Stimulated activated CD4-positive, alpha-beta T cell treated with anti-CD3 and anti-CD28 coated beads, Interleukin-15, amount 100 ng/mL, for 24 hours (primary cell): ENCODE measurements at places on chromosomes 2 and 18.

DNA sequence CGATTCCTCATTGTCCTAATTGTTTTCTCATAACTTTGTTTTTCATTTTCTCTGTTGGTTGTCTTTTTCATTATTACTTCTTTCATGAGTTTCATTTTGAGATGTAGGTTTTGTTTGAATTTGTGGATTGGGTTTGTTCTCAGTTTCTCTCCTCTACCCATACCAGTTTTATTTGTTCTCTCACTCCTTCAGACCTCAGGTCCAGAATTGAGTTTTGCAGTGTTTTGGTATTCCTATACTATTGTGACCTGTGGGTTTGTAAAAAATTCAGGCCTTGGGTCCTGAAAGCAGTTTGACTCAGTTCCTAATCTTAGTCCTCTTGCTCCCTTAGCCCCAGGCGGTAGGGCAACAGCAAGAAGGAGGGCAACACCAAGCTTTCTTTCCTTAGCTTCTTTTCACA is 28.3 kb upstream of the UBE2E3 start:
- DNase-seq = no peak

- no peak for DNase-seq
Measured at GRCh38 chr18:6807515-6808257, 78.2 kb downstream of the ARHGAP28 start.

GRCh38 chr18:62870643-62871042 is 155.3 kb downstream of the PHLPP1 start:
- DNase-seq = no peak

- DNase-seq = no peak
Measured at GRCh38 chr2:11790228-11790627, 43.8 kb downstream of the LPIN1 start.

GRCh38 chr2:200812122-200813022 is 662 bp downstream of the BZW1 start:
- peak; percentile 74 for DNase-seq

DNA sequence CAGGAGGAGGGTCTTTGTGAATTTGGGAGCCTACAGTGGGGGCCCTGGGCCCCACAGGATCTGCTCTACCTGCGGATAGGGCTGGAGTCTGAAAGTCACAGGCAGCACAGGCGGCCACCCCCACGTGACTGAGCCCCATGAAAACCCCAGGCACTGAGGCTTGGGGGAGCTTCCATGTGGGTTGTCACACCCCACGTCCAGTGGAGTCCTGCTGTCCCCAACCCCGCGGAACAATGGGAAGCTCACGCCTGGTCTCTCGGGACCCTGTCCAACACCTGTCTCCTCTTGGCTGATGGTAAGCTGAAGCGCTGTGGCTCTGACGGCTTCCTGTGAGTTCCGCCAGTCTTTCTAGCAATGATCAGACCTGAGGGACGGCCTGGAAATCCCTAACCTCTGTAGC is 85.8 kb downstream of the PTGR3 start:
- DNase-seq = no peak

DNA sequence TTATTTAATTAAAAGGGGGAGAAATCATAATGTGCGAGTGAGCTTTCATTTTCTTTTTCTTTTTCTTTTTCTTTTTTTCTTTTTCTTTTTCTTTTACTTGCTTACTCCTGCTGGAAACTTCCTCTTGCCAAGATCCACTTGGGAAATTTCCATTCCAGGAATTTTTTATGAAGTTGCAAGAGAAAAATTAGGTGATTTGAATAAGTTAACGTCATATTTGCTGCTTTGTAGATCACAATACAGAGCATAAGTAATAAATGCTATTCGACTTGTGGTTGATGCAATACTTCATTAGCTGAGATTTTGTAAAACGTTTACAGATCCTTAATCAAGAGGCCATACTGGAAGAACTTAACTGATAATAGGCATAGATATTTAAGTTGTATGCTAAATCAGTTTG is 354.7 kb upstream of the SMIM21 start:
- DNase-seq = no peak

GRCh38 chr2:238473014-238473413 is 46.3 kb downstream of the ASB1 start:
- no peak for DNase-seq

DNA sequence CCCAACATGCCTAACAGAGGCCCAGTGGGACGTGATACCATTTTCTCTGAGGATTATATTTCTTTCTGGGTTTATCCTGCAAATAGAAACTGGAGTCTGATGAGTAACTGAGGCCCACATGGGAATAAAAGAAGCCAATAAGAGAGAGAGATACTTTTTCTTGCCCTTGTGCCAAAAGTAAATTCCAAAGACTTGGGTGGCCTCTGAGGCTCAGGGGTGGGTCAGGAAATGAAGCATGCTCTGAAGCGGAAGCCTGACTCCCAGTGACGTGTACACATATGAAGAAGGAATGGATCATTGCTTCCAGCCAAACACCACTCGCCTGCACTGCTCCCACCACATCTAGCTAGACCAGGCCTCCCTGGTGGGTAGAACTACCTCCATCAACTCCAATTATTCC is 273.6 kb upstream of the NCKAP5 start:
- DNase-seq = no peak

- no peak for DNase-seq
Measured at GRCh38 chr2:212736385-212736726, 197.8 kb upstream of the ERBB4 start.

DNA sequence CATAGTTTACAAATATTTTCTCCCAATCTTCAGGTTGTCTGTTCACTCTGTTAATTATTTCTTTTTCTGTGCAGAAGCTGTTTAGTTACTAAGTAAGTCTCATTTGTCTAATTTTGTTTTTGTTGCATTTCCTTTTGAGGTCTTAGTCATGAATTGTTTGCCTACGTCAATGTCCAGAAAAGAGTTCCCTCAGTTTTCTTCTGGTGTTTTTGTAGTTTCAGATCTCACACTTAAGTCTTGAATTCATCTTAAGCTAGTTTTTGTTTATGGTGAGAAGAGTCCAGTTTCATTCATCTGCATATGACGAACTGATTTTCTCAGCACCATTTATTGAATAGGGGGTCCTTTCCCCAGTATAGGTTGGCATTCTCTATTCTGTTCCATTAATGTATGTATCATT is 1252.2 kb upstream of the TMEFF2 start:
- no peak for DNase-seq

GRCh38 chr18:26458526-26459232 is 89.7 kb downstream of the KCTD1 start:
- DNase-seq = peak; percentile 6

DNA sequence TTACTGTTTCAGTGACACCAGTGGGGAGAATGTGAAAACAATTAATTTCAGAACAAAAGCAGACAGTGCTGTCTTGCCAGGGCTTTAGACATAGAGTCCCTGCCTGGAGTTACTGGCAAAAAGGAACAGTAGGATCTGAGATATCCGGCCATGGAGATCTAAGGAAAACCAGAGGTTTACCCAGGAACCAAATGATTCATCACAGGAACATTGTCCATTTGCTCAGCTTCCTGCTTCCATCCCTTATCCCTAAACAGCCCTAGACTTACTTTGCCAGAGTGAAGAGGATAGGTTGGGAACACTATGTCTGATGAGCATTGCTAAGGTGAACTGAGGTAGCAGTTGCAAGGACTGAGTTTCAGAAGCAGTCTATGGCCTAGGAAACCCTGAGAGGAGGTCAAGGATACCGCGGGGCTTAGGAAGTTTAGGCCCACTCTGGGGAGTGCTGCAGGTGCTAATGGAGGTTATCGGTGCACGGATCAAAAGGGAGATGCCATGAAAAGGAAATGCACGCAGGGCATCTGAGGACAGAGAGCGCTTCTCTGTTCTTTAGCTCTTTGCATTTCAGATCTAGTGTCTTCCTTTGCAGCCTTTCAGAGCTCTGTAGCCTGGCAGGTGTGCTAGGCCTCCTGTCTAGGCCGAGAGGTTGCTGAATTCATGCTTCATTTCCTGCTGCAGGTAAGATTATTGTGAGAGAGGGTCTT is 223.9 kb downstream of the CDCA7 start:
- no peak for DNase-seq

- no peak for DNase-seq
Measured at GRCh38 chr2:230246206-230246605, 20.7 kb downstream of the SP140 start.

- DNase-seq = no peak
Measured at GRCh38 chr2:136325844-136326331, 207.9 kb upstream of the CXCR4 start.

DNA sequence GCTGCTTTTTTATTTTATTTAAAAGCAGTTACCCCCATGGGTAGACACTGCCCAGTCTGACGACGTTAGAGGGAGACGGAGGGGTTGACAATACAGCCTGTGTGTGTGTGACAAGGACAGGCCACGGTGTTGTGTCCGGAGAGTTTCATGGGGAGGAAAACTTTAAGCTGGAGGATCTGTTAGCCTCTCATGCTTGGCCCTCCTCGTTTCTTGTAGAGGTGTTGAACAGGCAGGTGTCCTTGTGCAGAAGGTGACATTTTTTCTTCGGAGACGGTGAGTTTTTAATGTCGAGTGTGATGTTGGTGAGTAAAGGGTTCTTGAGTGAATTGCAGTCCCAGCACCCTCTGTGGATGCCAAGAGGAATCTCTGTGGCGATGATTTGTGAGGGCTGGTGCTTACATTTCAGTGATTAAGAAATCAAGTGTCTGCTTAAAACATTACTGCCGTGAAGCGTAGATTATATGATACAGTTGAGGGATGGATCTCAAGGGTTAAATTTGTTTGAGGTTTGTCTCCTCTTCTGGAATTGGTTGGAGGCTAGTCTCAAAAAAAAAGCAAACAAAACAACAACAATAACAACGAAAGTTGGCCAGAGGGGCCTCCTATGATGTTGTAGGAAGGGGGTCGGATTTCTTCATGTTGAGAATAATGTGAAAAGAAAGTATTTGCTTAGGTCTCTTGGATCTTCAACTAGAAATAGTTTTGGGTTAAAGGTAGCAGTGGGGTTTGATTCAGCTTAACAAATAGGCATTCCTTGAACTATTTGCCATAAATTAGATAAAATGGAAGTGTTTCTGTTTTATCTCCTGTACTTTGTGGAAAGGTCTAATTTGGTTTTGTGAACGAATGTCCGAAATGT is 1.6 kb downstream of the NCOA1 start:
- no peak for DNase-seq

DNA sequence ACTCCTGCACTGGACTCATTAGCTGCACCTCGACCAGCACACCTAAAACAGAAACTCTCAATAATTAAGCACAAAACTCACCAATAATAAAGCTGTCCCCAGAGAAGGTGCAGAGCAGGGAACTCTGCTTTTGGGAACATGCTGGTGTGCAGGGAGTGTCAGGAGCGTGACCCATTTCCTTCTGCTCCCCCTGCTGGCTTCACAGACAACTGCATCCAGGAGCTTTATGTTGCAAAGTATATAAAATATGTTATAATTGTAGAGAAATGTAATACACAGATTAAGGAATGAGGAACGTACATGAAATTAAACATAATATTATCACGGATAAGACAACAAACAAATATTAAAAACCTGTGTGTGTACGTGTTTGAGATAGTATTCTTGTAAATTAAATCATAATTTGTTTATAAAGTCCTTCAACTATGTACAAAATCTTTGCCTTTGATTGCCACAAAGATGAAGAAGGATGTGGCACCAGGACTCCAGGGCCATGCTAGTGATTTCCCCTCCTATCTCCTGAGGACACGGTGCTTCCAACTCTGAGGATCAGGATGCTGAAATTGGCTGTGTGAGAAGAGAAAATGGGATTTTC is 68.6 kb upstream of the MAL start:
- DNase-seq = peak; percentile 52
